CD4-positive, alpha-beta T cell treated with Interleukin-1 beta for 1 hour (primary cell): ENCODE measurements at places on chromosomes 12 and 14.

DNA sequence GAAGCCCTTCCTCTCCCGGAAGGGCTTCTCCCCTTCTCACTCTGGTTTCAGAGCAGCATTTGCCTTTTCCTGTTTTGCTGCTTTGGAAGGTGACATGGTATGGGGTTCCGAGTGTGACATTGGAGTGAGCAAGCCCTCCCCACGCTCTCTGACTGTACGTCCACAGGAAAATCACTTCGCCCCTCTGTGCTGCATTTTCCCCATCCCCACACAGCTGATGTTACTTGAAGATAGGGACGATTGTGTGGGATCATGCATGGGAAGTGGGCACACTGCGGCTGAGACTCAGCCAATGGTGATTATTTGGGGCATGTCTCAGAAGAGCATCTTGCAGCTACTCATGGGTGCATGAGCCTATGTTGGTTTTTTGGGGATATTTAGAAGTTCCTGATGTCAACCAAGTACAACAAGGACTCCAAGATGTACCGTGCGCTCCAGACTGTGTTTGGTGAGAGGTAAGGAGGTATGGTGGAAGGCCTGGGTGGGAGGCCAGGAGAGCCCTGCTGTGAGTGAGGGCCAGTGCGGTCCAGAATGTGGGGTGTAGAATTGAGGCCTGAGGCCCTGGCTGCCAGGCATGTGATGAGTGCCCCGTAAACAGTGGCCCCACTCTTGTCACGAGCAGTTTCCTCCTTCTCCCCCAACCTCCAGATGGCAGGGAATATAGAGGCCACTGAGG is 15.1 kb downstream of the CYP46A1 start:
- DNase-seq, result no peak

- DNase-seq, result no peak
Measured at GRCh38 chr12:69062621-69063237, 129.8 kb upstream of the CPM start.

DNA sequence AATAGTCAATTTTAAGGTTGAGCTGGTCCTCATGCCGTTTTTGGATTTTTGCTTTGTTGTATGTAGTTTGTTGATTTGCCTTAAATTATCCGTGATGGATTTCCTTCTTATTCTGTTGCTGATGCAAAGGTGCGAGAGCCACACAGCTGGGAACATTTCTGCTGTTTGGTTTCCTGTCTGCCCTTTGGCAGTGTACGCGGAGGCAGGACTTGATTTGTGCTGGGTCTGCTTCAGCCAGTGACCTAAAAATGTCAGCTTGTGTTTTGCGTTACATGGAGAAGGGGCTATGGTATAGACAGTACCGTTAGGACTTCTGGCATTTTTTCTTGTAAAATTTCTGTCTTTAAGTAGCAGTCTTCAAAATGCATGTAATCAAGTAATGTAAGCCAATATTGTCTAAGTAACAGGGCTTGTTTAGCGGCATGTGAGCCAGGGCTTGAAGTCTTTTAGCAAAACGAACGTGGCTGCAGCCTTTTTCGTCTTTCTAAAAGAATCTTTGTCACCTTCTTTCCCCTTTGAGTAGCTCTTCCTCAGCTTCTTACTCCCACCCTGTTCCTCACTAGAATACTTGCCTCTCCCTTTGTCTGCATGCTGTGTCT is 18.2 kb upstream of the RD3L start:
- no peak for DNase-seq

- no peak for DNase-seq
Measured at GRCh38 chr12:13443498-13443897, 247.0 kb downstream of the EMP1 start.

GRCh38 chr12:132711080-132711843 is 620 bp downstream of the PGAM5 start:
- DNase-seq, result no peak

GRCh38 chr14:38405851-38406635 is 150.2 kb upstream of the CLEC14A start:
- no peak for DNase-seq

- DNase-seq, result no peak
Measured at GRCh38 chr14:88998027-88998426, 173.6 kb downstream of the TTC8 start.

GRCh38 chr14:95493503-95493902 is 22.9 kb downstream of the SYNE3 start:
- no peak for DNase-seq

- no peak for DNase-seq
Measured at GRCh38 chr12:111405859-111406473, at the start of gene SH2B3. SH2B3 (plus strand) TSS chr12:111405923; CDS start chr12:111418146, 12,223 bp downstream.

GRCh38 chr12:6393109-6393508 is 9.1 kb downstream of the LTBR start:
- no peak for DNase-seq

DNA sequence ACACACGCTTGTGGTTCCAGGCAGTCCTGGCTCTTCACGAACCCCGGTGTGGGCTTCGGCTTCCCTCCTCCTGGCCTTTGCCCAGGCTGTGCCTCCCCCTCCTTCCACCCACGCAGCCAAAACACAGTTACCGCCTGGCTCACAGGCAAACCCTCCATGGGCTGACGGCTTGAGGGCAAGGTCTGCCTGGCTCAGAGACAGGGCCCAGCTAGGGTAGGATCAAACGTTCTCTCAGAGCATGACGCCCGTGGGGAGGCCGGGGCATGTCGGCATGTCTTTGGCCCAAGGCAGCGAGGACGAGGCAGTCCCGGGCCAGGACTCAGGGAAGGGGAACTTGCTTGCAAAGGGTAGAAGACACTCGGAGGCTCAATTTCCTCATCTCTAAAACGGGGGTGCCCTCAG is 2.1 kb downstream of the SLC25A47 start:
- DNase-seq, result no peak

GRCh38 chr12:114683709-114684097 is 272 bp downstream of the TBX3 start:
- DNase-seq, result no peak

- no peak for DNase-seq
Measured at GRCh38 chr12:50276912-50277671, 6.2 kb downstream of the LIMA1 start.

DNA sequence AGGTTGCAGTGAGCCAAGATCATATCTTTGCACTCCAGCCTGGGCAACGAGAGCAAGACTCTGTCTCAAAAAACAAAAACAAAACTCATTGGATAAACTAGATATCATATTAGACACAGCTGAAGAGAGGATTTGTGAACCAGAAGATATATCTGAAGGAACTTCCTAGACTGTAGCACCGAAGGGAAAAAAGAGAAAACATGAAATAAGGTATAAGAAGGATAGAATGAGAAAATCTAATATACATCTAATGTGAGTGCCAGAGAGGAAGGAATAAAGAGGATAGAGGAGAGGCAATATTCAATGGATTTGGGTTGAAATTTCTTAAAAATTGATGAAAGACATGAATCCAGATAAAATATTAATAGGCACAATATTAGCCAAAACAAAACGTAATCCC is 22.5 kb downstream of the TMPRSS12 start:
- no peak for DNase-seq
